ENCODE measurements at places on chromosomes 2 and 18.

GRCh38 chr2:222912776-222913175, 51.9 kb downstream of the ACSL3 start:
- DNase-seq, result no peak

DNA sequence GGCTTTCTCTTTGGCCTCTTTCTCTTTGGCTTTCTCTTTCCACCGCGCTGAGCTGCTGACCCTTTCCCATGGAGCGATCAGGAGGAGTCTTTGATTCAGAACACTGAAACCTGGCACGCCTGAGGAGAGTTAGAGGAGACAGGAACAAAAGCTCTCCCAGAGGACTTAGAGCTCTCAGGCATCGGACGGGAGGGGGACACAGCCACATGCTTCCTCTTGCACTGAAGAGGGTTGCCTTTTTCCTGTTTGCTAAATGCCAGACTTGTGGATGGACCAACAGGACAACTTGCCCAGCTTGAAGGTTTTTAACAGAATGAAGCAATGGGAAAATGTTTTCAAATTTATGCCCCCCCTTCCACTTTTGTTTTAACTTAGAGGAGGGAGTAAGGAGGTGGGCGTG, 3.6 kb upstream of the PTPN18 start:
- DNase-seq, result no peak

- peak; percentile 40 for DNase-seq
Observed at GRCh38 chr18:23341383-23341782, 111.7 kb upstream of the RIOK3 start.

DNA sequence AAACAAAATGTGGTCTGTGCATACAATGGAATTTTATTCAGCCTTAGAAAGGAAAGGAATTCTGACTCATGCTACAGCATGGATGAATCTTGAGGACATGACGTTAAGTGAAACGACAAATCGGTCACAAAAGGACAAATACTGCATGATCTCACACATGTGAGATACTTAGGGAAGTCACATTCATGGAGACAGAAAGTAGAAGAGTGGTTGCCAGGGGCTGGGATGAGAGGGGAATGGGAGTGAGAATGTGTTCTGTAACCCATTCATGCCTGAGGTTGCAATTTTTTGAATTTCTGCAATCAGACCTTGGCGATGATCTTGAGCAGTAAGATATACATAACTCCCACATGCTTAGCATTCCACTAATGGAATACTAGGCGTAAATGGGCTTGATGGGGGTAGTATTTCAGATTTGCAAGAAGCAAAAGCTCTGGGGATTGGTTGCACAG, 22.0 kb downstream of the FHL2 start:
- DNase-seq, result peak; percentile 64

DNA sequence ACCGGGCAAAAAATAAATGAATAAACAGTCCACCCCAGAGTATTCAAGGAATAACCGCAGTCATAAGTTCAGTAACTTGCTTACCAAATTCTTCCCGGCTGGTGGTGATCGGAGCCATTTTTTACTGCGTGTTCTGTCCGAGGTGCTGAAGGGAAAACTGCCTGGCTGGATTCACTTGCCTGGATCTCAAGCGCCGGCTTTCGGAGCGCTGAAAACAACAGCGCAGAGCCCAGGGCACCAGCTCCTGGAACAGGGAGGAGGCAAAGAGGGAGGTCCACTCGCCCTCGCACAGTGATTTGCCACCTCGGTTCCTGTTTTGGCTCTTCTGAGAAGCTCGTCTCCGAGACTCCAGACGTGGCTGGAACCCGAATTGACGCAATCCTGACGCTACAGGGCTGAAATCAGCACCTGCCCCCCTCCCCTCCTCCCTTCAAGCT, at the start of gene SYT4:
Gene SYT4, minus strand, starts transcription at position 327 of the 437 bp plus-strand sequence. Its CDS starts 209 bp downstream, at position 118.
- peak; percentile 33 for DNase-seq

GRCh38 chr18:24006712-24007313, 7.7 kb upstream of the TTC39C start:
- no peak for DNase-seq

GRCh38 chr2:69387770-69388481, 899 bp upstream of the GFPT1 start:
- DNase-seq, result no peak

- DNase-seq, result no peak
Observed at GRCh38 chr2:85852152-85852840, 36.5 kb downstream of the ST3GAL5 start.

- peak; percentile 44 for DNase-seq
Observed at GRCh38 chr2:145075454-145076062, 555.6 kb upstream of the ZEB2 start.

GRCh38 chr2:73268830-73269685, 15.2 kb downstream of the FBXO41 start:
- no peak for DNase-seq

- no peak for DNase-seq
Observed at GRCh38 chr2:165573534-165574461, 104.3 kb downstream of the CSRNP3 start.

DNA sequence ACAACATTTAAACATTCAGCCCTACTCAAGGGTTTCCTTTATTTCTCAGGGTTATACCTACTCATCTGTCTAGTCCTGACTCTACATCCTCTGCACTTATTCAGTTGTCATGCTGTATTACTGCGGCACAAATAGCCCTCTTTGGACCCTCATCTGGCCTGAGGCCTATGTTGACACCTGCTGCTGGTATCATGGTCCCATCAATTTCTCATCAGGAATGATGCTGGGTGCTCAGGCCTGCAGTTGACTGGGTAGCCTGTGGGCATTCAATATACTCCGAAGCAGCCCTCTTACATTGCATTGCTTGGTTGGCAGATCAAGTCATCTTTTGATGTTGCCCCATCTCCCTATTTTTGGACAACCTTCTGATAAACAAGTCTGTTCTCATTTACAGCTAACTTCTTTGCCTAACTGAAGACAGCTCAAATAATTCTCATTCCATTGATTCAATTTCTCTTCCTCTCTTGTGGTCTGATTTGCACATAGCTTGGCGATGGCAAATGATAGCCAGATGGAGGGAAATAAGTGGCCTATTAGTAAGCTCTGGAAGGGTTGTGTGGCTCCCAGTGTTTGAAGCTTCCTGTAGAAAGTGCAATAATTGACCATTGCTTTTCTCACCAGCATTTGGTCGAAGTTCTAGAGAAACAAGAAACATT, 19.1 kb upstream of the MC4R start:
- peak; percentile 97 for DNase-seq

DNA sequence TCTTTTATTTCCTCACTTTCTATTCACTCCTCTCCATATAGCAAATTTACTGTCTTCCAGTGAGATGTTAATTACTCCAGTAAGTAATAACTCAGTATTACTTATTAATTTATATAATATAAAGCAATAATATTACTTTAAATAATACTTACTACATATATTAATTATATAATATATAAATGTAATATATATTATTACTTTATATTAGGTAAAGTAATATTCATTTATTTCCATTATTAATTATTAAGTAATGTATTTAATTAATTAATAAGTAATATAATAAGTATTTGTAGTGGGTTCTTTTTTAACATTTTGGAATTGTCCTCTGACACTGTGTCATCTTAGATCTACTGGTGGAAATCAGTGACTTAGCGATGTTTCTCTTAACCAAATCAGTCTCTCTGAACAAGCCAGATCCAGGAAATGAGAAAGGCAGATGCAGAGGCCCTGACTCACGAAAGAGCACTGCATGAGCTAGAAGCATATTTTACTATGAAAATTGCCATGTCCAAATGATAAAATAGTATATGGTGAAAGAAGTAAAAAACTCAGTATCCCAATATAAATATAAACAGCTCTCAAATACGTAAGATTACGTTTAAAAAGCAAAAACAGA, 115.9 kb downstream of the DSEL start:
- DNase-seq, result no peak

DNA sequence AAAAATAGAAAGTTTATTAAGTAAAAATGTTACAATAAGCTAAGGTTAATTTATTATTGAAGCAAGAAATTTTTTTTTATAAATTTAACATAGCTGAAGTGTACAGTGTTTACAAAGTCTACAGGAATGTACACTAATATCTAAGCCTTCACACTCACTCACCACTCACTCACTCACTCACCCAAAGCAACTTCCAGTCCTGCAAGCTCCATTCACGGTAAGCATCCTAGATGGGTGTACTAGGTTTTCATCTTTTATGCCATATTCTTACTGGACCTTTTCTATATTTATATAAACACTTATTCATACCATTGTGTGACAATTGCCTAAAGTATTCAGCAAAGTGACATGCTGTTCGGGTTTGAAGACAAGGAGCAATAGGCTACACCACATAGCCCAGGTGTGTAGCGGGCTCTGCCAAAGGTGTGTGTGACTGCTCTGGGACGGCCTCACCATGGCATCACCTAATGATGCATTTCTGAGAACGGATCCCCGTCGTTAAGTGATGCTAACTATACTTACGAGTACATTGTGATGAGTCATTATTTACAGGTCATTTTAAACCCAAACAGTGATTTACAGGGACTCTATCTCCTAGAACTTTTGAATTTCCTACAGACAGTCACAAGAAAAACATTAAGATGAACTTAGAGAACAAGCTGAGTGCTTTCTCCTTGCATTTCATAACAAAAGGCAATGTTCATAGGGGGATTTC, 76.3 kb upstream of the ID2 start:
- DNase-seq, result no peak

GRCh38 chr2:157784169-157784822, 91.8 kb downstream of the ACVR1 start:
- no peak for DNase-seq

- no peak for DNase-seq
Observed at GRCh38 chr2:124001696-124002430, 23.2 kb upstream of the CNTNAP5 start.

DNA sequence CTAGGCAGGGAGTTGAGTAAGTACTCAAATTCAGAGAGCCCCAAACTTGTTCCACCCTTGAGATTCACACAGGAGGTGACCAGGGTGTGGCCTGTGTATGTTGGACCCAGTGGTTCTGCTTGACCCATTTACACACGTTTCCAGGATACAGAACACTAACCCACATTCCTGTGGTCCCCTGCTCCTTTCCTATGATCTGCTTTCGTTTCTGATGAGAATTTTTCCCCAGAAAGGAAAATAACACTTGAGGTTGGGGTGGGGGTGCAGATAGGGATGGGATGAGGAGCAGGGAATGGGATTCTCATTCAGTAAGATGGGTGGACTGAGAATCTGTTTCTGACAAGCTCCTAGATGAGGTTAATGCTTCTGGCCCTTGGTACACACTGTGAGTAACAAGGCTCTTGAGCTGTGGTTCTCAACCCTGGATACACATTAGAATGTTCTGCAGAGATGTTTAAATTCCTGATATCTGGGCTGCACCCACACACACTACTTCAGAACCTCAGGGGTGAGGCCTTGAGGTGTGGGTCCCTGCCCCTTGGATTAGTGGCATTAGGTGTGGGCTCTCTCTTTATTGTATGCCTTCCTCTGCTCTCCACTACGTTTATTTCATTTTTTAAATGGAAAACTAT, 58.4 kb downstream of the TPGS2 start:
- DNase-seq, result peak; percentile 47

GRCh38 chr2:136022396-136023146, 37.1 kb upstream of the DARS1 start:
- DNase-seq, result peak; percentile 11

GRCh38 chr2:190881084-190881597, 520 bp downstream of the GLS start:
- DNase-seq, result no peak

DNA sequence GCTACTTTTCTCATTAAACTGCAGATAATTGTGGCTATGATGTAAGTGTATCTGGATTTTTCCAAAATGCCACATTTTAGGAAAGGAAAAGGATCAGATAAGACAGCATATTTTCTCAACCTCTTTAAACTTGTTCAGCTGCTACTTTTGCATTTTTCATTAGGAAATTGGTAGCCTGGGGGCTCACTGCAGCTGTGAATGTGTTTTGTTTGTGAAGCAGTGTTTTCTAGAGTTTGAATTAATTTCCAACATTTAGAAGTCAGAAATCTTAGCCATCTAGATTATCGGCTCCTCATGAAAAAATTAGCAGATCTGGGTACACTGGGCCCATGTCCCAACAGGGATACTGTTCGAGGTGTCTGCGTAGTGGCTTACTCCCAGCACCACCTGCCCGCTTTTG, 56.3 kb upstream of the ZDBF2 start:
- DNase-seq, result no peak

- DNase-seq, result no peak
Observed at GRCh38 chr18:36545821-36546427, 248.4 kb downstream of the FHOD3 start.

DNA sequence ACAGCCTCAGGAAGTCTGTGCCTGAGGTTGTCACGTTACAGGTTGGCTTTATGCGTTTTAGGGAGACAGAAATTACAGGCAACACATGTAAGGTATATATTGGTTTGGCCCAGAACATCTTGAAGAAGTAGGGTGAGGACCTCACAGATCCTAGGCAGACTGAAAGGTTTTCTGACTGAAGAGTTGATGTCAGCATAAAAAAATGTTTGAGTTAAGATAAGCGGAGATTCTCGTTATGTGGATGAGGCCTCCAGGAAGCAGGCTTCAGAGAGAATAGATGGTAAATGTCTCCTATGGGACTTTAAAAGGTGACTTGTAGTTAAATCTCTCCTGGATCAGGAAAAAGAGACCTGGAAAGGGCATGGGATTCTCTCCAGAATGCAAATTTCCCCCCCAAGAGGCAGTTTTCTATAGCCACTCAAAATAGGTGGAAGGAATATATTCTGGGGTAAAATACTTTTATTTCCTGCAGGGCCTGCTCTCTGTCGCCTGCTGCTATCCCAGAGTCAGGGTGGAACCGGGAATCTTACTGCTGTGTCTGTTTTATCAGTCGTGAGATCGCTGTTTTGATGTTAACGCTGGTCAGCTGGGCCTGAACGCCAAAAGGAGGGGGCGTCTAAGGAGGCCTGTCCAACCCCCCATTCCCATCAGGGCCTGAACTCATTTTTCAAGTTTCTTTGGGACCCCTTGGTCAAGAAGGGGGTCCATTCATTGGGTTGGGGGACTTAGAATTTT, 171.1 kb downstream of the HDAC4 start:
- DNase-seq, result no peak

DNA sequence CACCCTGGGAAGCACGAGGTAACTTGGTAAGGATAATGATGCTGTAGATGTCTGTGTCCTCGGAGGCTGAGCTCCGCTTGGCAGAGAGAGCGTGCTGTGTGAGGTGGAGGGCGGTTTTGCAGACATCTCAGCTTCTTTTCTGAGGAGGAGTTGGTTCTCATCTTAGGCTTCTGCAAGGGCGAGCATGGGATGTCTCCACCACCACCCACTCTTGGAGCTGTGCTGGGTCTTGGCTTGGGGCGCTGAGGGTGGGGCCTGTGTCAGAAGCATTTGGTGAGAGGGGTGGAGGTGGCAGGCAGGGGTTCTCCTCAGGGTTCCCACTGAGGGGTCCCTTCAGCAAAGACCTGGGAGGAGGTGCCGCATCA, 9.2 kb downstream of the OXER1 start:
- DNase-seq, result no peak

- no peak for DNase-seq
Observed at GRCh38 chr18:28040211-28040610, 136.7 kb downstream of the CDH2 start.

Data from AG10803 (cell line).